ENCODE measurements at places on chromosomes 2 and 18. TPM values are rescaled to one million over a fixed set of nuclear protein-coding genes. Genes with fewer than 3 reads are reported as not detected.

Gene SERPINB12
- total RNA-seq = not detected

Gene ITPRIPL1
- 2.0 TPM for total RNA-seq

Gene FOXI3
- total RNA-seq = not detected

Gene SERPINB10
- 0.93 TPM for total RNA-seq

Gene NETO1
- total RNA-seq = not detected

Gene DRC1
- total RNA-seq = not detected

Gene REEP1
- total RNA-seq = 24.2 TPM

- no peak for DNase-seq
Measured at GRCh38 chr18:79579807-79580497, 99.7 kb upstream of the CTDP1 start.

DNA sequence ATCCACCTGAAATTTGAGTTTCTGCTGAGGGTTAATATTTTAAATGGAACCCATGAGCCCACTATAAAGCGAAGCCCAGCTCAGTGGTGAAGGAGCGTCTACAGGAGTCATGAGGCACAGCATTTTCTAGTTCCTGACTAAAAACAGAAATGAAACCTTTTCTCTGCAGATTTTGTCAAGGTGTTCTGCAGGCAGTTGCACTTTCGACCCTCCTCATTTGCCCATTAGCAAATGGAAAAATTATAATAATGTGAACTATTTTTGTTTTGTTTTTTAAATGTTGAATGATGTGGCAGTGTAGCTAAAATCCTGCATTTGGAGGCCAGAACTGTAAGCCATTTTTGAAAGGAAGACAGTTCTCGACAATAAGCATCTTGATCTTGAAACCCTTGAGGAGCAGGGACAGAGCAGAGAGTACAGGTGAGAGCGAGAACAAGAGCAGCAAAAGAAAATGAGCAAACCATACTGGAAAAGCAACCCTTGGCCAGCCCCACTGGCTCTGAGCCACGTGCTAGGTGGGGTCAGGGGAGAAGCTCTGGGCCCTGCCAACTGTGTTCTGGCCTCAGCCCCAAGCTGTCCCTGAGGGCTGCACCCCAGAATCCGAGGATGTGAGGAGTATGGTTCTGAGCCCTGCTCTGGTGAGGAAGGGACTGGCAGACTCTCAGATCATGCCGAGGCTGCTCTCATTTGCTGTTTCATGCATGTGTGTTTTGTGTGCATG is 26.4 kb upstream of the COPS8 start:
- no peak for DNase-seq

DNA sequence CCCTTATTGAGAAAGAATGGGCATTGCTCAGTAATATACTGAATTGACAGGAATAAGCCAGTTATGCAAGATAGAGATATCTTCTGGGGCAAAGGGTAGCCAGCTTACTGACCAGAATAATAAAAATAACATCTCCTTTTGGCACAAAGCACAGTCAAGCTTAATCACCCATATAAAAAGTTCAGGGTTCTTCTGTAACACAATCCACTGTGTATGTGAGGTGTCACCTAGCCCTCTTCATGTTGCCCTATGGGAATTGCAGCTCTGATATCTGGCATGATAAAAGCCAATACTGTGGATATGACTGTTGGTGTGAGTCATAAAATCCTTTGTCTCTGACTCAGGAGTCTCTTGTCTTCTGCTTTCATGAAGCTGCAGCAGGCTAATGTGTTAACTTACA is 90.8 kb downstream of the DSEL start:
- DNase-seq = peak; percentile 26

DNA sequence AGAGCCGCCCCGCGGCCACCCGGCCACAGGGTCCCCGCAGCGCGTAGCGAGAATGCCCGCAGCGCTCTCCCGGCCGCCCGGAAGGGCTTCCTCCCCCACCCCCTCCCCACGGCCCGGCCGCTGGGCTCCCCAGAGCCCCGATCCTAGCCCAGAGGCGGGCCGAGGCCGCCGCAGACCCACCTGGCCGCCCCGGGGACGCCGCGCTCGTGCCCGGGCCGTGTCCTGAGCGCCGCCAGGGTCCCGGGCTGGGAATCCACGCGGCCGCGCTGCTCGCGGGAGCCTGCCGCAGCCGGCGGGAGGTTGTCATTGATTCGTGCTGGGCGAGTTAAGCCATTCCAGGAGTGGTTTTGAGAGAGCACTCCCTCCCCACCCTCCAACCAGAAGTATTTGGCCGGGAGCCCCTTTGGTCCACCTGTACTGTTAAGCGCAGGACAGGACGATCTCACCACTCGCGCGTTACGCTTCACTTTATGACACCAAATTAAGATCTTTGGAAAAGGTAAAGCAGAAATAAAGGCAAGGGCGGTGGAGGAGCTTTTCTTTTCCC is 206.4 kb upstream of the SMAD2 start:
- DNase-seq = peak; percentile 26

GRCh38 chr2:183605440-183605839 is 481.2 kb downstream of the NUP35 start:
- DNase-seq = no peak

GRCh38 chr2:108905176-108905575 is 83.8 kb downstream of the EDAR start:
- DNase-seq = no peak

Data from hepatocyte (in vitro differentiated cells).